ENCODE measurements at places on chromosomes 16 and 17. TPM values are rescaled to one million over a fixed set of nuclear protein-coding genes. Genes with fewer than 3 reads are reported as not detected.

Gene CCL11
- total RNA-seq, result 0.61 TPM

Gene OTOP2
- not detected for total RNA-seq

Gene TBC1D3K
- not detected for total RNA-seq

Gene CA7
- not detected for total RNA-seq

Gene CPNE7
- 3.2 TPM for total RNA-seq

Gene ABCC1
- total RNA-seq, result 26.6 TPM

Gene CDH15
- total RNA-seq, result 0.32 TPM

Gene MRPS34
- 37.0 TPM for total RNA-seq

Gene ARHGDIG
- total RNA-seq, result not detected

Gene APOBR
- not detected for total RNA-seq

Gene IGFBP4
- total RNA-seq, result 168 TPM

Gene C16orf46
- total RNA-seq, result 0.73 TPM
